ENCODE measurements at places on chromosomes 4 and X.

- no peak for DNase-seq
Measured at GRCh38 chrX:40831750-40832149, 96.4 kb upstream of the MED14 start.

GRCh38 chr4:47154816-47155370, 123.5 kb downstream of the GABRB1 start:
- no peak for DNase-seq

- no peak for DNase-seq
Measured at GRCh38 chrX:50581405-50581804, 110.8 kb upstream of the DGKK start.

GRCh38 chr4:98661371-98662054, 3.1 kb upstream of the TSPAN5 start:
- no peak for DNase-seq

GRCh38 chrX:46953137-46953527, 40.9 kb downstream of the JADE3 start:
- DNase-seq: no peak
